ENCODE measurements at places on chromosomes 6 and 20. TPM values are rescaled to one million over a fixed set of nuclear protein-coding genes. Genes with fewer than 3 reads are reported as not detected.

- no peak for DNase-seq
Measured at GRCh38 chr20:38061109-38061508, 27.6 kb downstream of the RPRD1B start.

DNA sequence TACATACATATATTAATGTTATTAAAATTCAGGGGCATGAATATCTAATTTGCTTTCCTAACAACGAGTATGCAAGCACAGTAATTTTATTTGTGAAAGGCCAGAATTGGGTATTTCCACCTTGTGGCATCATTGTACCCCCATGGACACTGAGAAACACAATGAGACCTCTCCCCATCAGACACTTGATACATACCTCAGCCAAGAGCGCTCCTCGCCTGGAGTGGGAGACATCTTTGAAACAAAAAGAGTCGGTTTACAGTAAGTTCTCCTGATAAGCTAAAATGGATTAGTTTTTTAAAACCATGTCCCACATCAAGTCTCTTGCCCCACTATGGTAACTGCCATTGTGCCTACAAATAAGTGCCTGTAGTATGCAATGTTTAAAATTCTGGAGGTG is 2.1 kb downstream of the CNR1 start:
- DNase-seq = no peak

Gene FAM217A
- total RNA-seq = not detected

Gene DNAAF9
- 29.1 TPM for total RNA-seq

Gene HUS1B
- total RNA-seq = 0.86 TPM

Measured in cardiac septum (tissue), 1 donor.